ENCODE measurements at places on chromosomes 4 and X.

GRCh38 chrX:45134315-45134731 is 66.4 kb downstream of the DIPK2B start:
- no peak for DNase-seq

- DNase-seq = no peak
Observed at GRCh38 chr4:138627096-138627495, 384.9 kb upstream of the SLC7A11 start.

DNA sequence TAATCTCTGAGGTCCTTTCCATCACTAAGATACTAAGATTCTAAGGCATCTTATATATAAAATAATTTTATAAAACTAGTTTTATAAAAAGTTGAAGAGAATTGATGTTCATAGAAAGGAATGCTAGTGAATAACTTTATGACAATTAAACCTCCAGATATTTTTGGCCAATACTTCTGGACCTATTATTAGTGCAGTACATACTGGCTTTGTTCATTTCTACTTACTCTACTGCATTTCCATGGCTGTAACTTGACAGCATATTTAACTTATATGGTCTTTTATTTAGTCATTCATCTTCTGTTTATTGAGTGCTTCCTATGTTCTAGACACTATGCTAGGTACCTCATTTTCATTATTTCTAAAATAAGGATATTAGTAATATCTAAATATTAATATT is 6.8 kb upstream of the USP53 start:
- DNase-seq = no peak

GRCh38 chr4:100657187-100657586 is 139.4 kb upstream of the EMCN start:
- DNase-seq = no peak

GRCh38 chrX:9163214-9163709 is 129.3 kb upstream of the FAM9B start:
- DNase-seq = no peak

DNA sequence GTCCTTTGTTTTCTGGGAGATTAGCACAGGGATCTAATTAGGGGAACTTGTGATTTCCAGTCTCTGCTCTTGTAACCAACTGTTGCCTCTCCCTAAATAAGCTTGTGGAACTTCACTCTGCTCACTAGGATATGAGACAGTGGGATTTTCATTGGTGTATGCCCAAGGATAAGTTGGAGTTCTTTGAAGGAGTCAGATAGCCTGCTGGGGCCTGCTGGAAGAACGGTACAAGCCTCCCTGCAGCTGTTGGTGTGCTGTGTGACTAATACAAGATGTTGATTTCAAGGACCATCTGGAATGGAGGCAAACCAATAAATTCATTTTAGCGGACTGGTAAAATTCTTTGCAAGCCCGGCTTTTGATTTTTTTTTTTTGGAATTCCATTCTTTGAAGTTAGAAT is 167.0 kb downstream of the AASDH start:
- DNase-seq = no peak

GRCh38 chr4:44017422-44017739 is 431.2 kb downstream of the KCTD8 start:
- DNase-seq = no peak

- no peak for DNase-seq
Observed at GRCh38 chr4:94329933-94330332, 12.7 kb downstream of the HPGDS start.

DNA sequence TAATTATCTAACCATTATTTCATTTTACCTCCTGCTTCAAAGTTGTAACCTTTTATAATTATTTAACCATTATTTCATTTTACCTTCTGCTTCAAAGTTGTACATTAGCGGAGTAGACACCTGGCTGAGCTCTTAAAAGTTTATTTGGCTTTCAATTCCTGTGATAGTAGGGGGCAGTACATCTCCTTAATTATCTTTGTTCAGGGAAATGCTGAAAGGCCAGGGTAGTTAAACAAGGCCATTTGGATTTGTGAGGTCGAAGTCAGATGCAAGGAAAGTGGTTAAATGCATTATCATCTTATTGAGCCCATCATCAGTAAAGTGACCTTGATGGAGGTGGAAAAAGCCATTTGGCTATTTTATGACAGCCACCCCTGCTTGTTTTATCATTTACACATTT is 210.6 kb downstream of the TENM3 start:
- DNase-seq = no peak

DNA sequence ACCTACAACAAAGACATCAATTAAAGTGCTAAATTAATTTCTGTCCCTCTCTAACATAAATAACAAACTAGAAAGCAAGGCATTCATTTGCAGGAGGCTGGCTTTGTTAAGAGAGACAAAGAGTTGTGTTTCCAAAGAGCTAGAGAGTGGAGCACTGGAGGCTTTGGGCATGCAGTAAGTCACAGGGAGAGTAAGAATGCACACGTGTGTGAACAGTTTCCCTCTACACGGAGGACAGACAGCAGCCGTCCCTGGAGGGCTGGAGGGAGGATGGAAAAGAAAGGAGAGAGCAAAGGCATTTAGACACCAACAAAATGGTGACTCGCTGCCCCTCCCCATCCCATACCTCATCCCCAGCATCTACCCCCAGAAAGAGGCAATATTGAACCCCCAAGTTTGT is 20.4 kb upstream of the DCHS2 start:
- no peak for DNase-seq

DNA sequence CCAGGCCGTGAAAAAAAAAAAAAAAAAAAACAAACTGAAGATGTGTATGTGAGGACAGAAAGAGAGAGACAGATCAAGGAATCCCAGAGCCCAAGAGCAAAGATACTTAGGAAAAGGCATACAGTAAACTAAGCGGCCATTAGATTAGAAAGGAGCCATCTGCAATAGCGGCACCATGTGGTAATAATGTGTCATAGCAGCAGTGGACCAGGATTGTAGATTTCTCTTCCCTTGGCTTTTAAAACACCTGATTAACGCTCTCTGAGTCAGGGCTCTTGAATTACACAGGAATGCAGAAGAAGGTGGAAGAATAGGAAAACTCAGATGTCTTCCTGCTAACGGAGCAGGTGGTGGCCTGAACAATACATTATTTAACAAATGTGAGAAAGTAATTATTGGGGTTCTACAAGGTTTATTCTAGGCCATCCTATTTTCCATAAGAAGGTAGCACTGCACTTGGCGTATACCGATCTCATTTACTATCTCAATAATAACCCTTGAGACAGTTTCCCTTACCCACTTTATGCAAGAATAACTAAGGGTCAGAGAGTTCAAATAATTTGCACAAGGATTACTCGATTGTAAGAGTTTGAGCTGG is 182.7 kb downstream of the KCNIP4 start:
- peak; percentile 20 for DNase-seq

- DNase-seq = no peak
Observed at GRCh38 chrX:142251202-142251601, 46.1 kb upstream of the MAGEC2 start.

- DNase-seq = no peak
Observed at GRCh38 chr4:8297691-8298485, 28.3 kb downstream of the HTRA3 start.

DNA sequence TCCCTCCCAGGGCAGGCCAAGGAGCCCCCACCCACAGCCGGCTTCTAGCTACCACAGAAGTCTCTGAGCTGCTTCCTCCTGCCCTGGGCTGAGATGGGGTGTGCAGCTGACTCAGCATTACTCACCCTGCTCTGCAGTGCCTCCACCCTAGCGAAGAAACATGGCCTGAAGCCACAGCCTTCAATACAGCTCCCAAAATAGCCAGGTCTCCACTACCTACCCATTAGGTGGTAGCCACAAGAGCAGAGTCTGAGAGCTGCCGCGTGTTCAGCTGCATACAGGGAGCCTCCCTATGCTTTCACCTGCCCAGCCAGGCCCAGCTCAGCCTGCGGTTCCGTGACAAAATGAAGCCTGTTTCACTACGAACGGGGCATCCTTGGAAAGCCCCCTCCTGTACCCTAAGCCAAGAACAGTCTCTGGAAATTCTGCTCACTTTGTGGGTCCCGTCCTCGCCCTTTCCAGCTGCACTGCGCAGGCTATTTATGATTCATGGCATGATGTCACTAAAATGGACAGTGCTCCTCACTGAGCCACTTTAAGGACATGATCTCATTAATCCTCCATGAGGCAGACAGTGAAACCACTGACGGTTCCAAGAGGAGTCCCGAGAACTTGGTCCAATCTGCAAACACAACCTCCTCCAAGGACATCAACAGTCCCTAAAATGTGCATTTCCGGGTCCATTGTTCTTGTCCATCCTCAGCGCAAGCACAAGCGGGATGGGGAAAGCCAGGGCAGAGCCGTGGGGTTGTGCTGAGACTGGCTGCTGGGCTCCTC is 20.2 kb downstream of the WDR1 start:
- peak; percentile 83 for DNase-seq

GRCh38 chr4:102586644-102587021 is 85.5 kb downstream of the NFKB1 start:
- DNase-seq = peak; percentile 52

DNA sequence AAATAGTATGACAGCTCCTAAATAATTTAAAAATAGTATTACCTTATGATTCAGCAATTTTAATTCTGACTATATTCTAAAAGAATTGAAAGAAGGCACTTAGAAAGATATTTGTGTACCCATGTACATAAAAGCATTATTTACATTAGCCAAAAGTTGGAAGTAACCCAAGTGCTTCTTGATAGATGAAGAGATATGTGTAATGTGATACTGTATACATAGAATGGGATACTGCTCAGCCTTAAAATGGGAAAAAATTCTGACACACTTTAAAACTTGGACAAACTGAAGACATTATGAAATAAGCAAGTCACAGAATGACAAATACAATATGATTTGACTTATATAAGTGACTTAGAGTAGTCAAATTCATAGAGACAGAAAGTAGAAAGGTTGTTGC is 112.2 kb downstream of the IDS start:
- no peak for DNase-seq

GRCh38 chr4:132859929-132860328 is 289.2 kb upstream of the PCDH10 start:
- no peak for DNase-seq

Measured in activated T-cell treated with anti-CD3 and anti-CD28 coated beads, Interleukin-2, amount 50 U/mL, for 48 hours (primary cell).